GM04503 (cell line): ENCODE measurements at places on chromosomes 3 and 15.

DNA sequence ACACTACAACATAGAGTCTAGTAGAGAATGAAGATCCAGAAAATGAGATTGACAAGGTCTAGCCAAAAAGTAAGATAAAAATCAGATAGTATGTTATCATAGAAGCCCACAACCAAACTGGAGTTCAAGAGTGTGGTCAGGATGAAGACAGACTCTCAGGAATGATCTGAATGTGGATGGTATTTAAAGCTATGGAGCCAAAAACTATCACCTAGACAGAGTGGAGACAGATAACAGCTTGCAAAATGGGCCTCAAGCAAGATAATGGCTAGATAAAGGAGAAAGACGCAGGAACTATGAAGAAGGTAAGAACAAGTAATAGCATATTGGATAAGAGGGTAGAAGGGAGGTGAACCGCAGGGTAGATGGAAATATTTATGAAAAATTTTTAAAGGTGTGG is 35.4 kb downstream of the ZMAT3 start:
- no peak for DNase-seq

DNA sequence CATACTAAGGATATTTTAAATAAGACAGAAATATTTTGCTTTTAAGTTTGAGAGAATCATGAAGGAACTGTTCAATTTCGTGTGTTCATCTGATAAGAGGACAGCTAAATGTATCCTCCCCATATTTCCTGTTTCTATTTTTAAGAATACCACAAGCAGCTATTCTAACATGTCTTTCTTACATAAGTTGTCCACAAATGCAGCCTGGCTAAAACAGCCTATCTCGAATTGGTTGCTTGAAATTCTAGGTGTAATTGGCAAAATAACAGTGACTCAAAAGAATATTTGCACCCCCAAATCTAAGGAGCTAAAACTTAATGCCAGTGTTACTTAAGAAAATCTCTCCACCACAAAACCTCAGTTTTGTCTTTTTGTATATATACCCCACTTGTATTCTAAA is 35.0 kb downstream of the BTLA start:
- DNase-seq = no peak

DNA sequence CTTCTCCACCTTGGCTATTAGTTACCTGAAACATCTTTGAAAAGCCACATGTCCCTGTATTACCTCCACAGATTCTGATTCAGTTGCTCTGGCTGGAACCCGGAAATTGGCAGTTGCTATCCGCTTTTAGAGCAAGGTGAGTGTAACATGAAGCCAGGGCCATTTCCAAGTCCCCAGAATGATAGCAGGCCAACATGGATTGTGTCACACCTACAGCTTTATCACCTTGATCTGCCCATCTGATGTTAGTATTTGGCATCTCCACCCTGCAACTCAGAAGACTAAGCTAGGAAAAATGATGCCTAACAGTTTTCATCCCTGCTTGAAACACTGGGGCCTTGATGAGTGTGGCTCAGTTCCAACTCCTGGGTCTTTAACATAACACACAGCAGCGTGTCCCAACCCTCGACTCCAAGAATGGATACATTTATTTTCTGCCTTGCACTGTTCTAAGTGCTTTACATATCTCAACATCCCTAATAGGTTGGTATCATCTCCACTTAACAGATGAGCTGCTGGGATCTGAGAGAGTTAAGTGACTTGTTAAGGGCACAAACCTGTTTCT is 21.3 kb upstream of the NUDT16 start:
- DNase-seq = no peak

DNA sequence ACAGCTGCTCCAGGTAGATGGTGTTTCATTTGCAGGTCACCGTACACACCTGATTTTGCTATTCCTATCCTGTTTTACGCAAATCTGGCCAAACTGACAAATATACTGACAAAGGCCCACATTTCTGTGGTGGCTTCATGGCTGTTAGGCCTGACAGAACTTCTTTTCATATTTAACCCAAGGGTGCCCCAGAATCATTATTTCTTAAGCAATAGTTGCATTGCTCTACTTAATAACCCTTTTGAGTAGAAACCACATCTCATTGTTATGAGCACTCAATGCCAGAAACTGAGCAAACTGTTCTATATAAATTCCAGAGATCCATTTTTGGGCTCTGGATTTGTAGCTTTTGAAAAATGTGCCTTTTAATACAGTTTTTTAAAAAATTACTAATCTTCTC is 19.4 kb downstream of the ASTE1 start:
- no peak for DNase-seq

DNA sequence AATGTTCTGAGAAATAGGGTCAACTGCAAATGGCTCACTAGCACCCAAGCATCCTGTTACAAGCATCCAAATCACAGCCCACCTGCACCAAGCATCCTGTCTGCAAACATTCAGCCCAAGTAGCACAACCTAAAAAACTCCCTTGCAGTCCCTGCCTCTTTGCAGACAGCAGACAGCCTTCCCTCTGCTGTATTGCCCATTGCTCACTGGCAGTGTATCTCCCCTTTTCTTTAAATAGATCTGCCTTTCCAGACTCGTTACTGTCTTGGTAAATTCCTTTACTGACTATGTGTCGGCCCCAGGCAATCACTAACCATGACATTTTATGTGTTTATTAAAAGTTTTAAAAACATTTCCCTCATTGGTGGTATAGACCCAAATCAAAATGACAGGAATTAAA is 155.4 kb downstream of the ADAMTSL3 start:
- DNase-seq = no peak

- DNase-seq = no peak
These were observed 91.8 kb upstream of the KLF13 start for GRCh38 chr15:31234815-31235214.

- DNase-seq = no peak
These were observed 50.2 kb upstream of the C15orf39 start for GRCh38 chr15:75151214-75152128.

DNA sequence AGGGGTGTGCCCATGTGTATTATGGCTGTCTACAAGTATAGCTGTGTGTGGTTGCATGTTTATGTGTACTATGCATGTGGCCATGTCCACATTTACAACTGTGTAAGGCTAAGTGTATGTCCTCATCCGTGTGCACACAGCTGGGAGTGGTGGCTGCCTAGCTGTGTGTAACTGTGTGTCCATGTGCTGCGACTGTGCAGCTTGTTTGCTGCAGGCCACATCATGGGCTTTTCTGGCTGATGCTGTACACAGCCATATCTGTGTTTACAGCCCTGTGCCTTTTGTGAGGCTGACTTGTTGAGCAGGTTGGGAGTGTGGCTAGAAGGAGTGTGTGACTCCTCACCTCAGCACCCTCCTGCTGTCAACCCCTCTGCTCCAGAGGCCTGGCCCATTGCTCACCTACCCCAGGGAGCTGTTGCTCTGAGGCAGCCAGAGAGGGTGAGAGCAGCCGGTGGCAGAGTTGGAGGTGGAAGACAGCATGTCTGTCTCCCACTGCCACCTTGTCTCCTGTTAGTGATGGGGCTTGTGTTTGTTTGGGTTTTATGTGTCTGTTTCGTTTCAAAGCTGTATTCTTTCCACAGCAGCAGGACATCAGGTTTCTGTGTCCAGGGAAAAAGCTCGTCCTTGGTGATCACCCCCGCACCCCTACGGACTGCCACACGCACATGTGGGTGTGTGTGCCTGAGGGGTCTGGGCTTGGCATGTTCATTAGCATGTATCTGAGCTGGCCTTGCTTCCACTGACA is 1.4 kb upstream of the GRM2 start:
- DNase-seq = no peak

DNA sequence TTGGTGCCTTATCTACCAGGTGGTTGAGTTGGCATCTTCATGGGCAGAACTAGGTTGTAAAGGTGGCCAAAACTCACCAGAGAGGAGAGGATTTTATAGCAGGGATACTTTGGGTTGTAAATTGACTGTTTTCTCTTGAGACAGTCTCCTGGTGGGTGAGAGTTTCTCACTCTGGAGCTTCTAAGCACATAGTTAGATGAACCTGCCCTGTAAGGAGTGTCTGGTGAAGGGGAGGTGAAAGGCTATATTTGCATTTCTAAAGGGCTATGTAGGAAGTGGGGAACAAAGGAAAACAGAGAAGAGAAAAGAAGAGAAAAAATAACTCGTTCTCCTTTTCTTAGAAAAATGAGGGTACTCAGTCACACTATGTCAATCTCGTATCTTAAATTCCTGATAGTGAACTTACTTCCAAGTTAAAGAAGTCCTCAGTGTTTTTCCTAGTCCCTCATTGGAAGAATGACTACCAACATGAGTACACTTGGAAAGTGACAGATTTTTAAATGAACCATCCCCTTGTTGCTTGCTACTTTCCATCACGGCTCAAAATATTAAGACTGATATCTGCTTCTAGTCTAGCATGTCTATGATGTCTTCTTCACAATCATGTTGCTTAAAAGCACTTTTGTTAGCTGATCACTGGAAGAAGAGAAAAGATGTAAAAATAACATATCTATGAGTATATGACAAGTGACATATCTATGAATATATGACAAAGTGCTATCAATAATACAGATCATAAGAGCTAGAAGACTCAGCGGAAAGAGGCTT is 113.8 kb upstream of the P2RY1 start:
- no peak for DNase-seq

- DNase-seq = no peak
These were observed 106.2 kb downstream of the ST8SIA2 start for GRCh38 chr15:92499731-92500530.

- no peak for DNase-seq
These were observed 312.5 kb downstream of the SHQ1 start for GRCh38 chr3:72535772-72536171.

GRCh38 chr3:20062996-20063395 is 22.8 kb downstream of the KAT2B start:
- DNase-seq = no peak

GRCh38 chr3:36597422-36597821 is 166.9 kb downstream of the DCLK3 start:
- no peak for DNase-seq

- no peak for DNase-seq
These were observed 13.0 kb downstream of the MECOM start for GRCh38 chr3:169650503-169650902.

DNA sequence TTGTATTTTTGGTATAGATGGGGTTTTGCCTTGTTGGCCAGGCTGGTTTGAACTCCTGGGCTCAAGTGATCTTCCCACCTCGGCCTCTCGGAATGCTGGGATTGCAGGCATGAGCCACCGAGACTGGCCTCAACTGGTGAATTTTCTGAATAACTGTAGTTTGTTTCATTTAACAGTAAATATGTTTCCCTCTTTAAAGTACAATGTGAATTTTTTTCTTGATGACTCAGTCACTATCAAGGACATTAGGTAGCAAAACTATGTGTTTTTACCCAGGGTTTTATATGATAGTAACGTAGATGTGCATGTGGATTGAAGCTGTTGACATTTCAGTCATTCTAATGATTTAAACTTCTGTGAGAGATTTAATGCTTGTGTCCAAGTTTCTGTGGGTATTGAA is 40.2 kb upstream of the MAPKBP1 start:
- DNase-seq = no peak

DNA sequence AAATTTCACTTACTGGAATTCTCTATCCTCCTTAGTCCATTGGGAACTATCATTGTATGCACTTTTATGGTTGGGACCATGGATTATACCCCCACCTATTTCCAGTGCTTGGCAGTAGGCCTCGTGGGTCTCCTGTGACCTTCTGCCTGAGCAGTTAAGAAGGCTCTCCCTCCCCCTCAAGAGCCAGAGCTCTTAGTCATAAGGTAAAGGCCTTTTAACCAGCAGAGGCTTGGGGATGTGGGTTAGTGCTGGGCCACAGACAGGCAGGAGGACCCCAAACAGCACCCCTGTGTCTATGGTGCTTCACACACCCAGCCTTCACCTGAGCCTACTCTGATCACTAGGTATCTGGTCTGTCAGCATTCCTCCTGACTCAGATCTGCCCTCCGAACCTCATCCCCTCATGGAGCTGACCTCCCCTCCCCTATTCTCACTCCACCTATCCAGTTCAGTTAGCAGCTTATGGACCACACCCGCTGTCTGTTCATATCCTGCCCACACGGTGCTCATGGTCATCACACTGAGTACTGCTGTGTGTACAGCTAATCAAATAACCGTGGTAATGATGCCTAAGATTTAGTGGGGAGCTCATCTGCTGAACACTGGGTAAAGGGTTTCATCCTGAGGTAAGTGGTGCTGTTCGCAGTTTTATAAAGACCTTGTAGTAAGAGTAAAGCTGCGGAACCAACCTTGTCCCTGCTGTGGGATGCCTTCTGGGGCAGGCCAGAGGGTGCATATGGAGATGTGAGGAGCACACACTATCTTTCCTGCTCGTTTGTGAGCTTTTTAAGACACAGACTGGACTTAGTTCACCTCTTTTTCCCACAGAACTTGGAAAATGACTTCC is 40.9 kb downstream of the KLHL18 start:
- DNase-seq = no peak

GRCh38 chr3:185995352-185995751 is 57.5 kb upstream of the TRA2B start:
- DNase-seq = no peak

DNA sequence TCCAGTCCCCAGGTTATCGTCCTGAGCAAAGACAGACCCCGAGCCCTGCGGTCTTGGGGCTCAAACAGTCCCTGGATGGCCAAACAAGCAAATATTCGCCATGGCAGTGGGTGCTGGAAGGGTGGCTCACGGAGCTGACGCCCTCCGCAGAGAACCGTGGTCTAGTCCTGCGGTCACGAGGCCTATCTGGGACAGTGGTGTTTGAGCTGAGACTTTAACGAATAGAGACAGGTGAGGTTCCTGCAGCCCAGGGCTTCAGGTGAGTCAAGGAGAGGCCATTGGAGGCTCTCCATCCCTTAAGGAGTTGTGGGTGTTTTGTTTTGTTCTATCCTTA is 399 bp upstream of the SUCLG2 start:
- no peak for DNase-seq

DNA sequence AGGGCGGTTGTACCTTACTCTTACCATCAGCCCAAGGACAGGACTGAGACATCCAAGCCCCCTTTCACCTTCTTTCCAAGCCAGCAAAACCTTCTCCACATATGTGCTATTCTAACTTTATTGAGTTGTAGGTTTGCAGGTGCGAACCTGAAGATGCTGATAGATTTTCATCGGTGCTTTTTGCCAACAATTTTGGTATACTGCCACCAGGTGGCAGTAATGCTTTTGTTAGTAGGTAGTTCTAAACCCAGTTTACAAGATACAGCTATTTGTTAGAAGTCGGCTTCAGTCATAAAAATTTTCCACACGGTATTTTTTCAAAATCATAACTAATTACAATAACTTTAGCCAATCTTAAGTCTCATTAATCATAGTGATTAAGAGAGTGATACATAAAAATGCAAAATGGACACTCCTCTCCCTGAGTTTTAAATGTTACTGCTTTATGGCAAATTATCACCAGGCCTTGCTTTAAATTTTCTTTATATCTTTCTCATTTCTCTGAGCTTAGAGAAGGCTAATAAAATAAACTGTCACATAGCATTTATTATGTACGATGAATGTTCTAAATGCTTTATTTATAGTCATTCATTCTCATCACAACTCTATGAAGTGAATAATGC is 636 bp downstream of the TBC1D21 start:
- no peak for DNase-seq

GRCh38 chr3:120263792-120264191 is 21.2 kb downstream of the GPR156 start:
- DNase-seq = no peak

DNA sequence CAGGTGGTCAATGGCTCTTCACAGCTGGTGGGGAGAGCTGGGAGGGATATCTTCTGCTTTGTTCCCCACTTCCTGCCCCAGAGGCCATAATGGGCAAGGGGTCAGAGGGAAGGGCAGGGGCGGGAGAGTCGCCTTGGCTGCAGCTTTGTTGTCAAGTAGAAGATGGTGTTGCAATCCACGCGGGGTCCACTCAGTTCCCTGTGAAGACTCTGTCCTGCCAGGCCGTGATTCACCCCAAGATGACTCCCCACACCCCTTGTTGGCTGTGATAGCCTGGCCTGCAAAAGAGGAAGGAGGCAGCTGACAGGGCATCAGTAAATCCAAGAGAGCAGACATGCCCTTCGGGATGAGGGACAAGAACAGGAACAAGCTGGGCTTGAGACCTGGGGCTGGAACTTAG is 6.9 kb downstream of the GALNT15 start:
- DNase-seq = no peak
